ENCODE measurements at places on chromosomes 16 and 17.

GRCh38 chr17:39069114-39069756, 82.2 kb downstream of the PLXDC1 start:
- peak; percentile 24 for DNase-seq

DNA sequence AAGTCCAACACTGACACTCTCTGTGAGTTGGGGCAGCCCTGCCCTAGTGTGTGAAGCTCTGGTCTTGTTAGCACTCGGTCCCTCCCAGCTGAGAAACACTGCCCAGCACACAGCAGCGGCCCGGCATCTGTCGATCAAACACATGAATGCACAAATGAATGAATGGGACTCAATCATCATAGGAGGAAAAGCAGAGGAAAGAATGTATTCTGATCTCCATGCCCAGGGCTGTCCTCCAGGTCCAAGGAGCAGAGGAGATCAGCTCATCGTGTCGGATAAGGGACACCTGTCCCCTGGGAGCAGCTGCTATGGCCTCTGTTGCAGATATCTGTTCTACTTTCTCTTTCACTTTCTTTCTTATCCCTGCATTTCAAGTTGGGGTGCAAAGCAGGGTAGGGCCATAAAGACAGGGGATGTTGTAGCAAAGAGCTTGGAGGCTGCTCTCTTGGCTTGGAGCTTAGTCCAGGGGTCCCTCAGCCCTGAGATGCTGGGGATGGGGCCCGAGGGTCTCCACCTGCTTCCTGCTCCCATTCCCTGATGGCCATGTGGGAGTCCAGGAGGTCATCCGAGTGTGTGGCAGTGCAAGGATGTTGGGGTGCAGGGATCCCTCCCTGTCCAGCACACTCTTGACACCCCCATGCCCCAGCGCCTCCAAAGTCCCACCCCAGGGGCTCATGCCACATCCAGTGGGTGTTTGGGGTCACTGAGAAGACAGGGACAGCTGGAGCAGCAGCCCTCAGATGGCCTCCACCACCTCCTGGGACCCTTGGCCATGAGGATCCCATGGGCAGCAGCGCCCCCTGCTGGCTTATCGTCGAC, 88.2 kb downstream of the IRF8 start:
- DNase-seq, result no peak

GRCh38 chr16:67544329-67544841, 15.8 kb downstream of the RIPOR1 start:
- DNase-seq, result no peak

GRCh38 chr17:7004398-7005253, 7.8 kb upstream of the RNASEK start:
- peak; percentile 65 for DNase-seq

DNA sequence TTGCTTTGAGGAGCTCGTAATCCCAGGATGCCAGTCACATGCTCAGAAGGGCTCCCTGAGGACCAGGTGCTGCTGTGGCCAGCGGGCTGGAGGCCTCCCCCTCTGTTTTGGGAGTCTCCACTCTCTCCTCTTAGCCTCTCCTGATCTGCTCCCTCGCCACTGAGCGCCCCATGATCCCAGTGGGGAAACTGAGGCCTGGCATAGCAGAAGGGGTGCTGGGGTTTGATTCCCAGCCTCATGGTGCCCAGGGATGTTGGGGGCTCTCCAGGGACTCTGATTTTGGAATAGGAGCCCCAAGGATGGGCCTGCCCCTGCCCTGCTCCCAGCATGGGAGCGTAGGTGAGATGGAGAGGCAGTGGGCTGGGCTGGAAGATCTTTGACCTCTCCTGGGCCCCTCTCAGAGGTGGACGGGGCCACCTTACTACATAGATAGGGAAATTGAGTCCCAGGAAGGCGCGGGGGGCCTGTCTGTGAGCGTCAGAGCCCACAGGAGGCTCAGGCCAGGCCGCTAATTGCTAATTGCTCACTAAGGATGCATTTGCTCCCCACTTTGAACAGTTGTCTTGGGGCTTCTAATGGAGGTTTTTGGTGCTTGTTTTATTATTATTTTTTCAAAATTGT, 525 bp upstream of the ADCY7 start:
- no peak for DNase-seq

Data from Caki2 (cell line).